Urothelium cell line (cell line): ENCODE measurements at places on chromosomes 7 and 10.

- no peak for DNase-seq
These were observed 84.6 kb downstream of the XPNPEP1 start for GRCh38 chr10:109838592-109839244.

GRCh38 chr10:103691723-103692435, 163.5 kb downstream of the SH3PXD2A start:
- peak; percentile 54 for DNase-seq

DNA sequence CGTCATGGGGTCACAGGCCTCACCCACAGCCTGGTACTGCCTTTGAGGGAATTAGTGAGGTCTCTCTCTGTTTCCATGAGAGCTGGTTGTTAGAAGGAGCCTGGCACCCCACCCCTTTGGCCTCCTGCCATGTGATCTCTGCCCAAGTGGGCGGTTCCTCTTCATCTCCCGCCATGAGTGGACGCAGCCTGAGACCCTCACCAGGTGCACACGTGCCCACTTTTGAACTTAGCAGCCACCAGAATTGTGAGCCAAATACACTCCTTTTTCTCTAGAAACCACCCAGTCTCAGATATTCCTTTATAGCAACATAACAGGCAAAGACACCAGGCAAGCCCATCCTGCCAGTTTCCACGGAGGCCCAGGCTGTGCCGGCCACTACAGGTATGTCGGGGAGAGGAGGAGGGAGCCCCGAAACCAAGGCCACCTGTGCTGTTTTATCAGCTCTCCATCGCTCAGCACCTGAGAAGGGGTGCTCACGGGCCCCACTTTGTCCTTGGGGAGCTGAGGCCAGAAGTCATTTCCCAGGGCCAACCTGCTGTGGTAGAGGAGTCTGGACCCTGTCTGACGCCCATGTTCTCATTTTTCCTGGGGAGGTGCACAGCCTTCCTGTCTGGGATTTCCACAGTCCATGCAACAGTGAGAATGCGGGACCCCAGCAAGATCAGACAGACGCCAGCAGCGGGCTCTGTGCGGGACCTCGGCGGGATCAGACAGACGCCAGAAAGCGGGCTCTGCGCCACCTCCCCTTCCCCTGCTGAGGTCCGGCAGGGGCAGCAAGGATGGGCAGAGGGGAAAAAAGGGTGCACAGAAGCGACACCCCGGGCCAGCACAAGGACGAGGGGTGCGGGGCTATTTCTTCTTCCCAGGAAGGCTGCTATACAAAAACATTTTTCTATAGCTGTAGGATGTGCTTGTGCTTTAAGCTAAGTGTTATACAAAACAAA, 220.5 kb downstream of the ELFN1 start:
- no peak for DNase-seq

- DNase-seq = no peak
These were observed 140.9 kb downstream of the ABCA13 start for GRCh38 chr7:48312151-48312550.

DNA sequence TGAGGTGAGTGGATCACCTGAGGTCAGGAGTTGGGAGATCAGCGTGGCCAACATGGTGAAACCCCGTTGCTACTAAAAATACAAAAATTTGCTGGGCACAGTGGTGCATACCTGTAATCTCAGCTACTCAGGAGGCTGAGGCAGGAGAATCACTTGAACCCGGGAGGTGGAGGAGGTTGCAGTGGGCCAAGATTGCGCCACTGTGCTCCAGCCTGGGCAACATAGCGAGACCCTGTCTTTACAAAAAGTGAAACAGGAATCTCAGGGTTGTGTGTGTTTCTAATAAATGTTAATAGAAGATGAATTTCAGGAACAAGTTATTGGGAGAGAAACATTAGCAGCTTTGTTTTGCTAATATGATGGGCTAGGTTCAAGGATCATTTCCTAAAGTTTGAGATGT, 19.9 kb downstream of the PPP2R2D start:
- no peak for DNase-seq

GRCh38 chr10:17001961-17002749, 127.5 kb downstream of the CUBN start:
- no peak for DNase-seq

DNA sequence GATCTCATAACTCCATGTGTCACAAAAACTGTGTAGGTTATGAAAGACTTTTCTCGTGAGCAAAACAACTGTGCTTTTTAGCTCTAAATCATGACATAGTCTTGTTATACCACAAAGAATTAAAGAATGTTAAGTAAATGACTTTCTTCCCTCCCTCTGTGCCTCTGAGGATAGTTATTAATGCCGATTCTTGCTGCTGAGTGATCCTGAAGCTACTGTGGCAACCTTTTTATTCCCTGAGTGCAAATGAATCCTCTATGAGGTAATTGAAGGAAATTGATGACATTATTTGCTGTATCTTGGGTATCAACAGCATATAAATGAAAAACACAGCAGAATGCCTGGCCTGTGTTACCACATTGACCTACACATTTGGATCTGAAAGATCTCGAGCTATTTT, 142.2 kb upstream of the HDAC9 start:
- DNase-seq = no peak

GRCh38 chr10:113199459-113199858, 249.4 kb downstream of the TCF7L2 start:
- DNase-seq = peak; percentile 33

- no peak for DNase-seq
These were observed 1.8 kb downstream of the DDIT4 start for GRCh38 chr10:72275351-72276012.
